ENCODE measurements at places on chromosomes 12 and 14.

DNA sequence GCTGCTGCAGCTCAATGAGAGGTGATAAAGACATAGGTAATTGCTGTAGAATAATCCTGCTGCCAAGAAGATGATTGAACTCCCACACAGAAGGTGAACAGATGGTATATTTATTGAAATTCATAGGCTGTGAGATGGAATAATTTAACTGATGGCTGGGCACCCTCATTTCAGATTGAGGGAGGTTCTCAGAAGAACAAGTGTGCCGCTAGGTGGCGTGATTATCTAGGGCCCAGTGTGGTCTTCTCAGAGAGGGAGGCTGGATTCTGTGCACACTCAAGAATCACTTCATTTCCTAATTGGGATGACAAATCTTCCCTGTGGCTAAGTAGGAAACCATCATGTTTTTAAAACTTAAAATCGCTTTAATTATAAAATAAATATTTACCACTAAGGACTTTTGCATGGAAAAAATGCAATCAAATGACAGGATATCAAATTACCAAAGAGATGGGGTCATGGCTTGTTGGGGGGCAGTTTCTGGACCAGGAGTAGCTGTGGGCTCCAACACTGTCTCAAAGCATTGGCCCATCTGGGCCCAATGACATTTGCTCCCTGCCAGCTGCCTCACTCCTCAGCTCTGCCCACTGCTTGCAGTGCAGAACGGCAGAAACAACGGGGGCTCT lies 132.3 kb downstream of the SNAPC1 start:
- peak; percentile 100 for DNase-seq

DNA sequence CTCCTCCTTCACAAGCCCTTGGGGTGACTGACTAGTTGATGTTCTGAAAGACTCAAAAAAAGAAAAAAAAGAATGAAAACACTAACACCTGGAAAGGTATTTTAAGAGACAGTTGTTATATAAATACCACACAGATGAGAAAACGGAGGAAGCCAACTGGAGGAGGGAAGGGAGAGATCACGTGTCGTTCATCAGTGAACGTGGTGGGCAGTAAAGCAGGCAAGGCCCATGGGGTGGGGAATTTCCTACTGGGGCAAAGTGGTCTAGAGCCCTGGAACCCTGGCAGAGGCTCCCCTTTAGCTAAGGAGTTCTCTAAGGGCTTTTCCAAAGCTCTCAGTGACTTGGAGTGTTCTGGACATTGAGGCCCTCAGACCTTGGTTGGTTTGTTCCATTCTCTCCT lies 169.7 kb downstream of the CALM1 start:
- no peak for DNase-seq

DNA sequence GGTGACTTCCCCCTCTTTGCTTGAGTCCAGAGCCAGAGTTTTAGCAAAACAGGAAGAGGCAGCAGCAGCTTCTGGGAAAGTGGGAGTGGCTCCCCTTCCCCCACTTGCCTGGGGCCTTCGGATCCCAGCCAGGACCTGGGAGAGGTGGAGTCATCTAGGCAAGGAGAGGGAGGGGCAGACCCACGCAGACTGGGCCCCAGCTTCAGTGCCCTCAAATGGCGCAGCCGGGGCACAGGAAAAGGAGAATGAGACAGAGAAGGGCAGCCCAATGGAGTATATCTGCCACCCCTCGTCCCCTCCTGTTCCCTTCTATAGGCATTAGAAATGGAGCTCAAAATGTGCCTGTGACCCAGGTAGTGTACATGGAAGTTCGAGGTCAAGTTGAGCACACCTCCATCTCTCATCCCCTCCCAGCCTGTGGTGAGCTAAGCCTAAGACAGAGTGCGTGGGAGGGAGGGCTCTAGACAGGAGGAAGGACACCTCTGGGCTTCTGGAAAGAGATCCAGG lies 9.3 kb upstream of the HDAC7 start:
- no peak for DNase-seq

DNA sequence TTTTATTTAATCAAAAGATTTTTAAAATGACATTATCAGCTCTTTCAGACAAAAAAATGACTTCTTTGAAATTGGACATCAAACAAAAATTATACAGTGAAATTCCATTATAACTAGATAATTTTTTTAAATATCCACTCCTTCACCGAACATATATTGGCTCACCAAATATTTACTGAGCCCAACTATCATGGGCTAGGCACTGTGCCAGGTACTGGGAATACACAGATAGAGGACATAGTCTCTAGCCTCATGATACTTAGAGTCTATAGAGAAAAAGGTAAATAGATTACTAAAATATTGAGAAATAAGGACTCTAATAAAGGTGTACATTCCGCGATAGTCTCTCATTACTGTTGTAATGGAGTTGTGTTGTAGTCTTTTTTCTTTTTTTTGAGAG lies 219.9 kb downstream of the SEC23A start:
- no peak for DNase-seq

GRCh38 chr12:103028881-103029639 lies 71.6 kb downstream of the ASCL1 start:
- peak; percentile 6 for DNase-seq

DNA sequence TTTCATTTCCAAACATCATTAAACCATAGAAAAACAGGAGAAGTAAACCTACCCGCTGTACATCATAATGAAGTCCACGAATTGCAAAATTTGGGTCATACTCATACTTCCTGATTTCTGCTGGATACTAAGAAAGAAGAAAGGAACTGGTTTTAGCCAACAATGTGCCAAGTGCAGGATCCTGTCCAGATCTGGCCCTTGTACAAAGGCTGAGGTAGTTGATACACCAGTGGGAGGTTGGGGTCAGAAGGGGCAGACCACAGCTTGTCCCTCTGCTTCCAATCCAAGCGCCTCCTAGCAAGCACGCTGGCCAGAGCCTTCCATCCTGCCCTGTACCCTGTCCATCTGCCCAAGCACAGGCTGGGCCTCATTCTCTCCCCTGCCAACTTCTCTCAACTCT lies 34.2 kb downstream of the NT5DC3 start:
- no peak for DNase-seq

GRCh38 chr12:128903236-128903635 lies 50.0 kb downstream of the GLT1D1 start:
- DNase-seq, result peak; percentile 93

Measured in NCI-H524 (cell line).